Purkinje cell (primary cell): ENCODE measurements at places on chromosomes 6 and 20. TPM values are rescaled to one million over a fixed set of nuclear protein-coding genes. Genes with fewer than 3 reads are reported as not detected.

DSP gene
- polyA plus RNA-seq, result 0.28 TPM in 1 of 2 replicates, not detected in the other

GGT7 gene
- 0.41 and 0.82 TPM in 2 replicates for polyA plus RNA-seq

C2 gene
- 1.2 TPM in 1 of 2 replicates, not detected in the other for polyA plus RNA-seq

PRDM13 gene
- polyA plus RNA-seq, result not detected in 2 replicates

TAGAP gene
- polyA plus RNA-seq, result 0.39 TPM in 1 of 2 replicates, not detected in the other

DNAH8 gene
- not detected in 2 replicates for polyA plus RNA-seq

CCDC28A gene
- polyA plus RNA-seq, result 45.7 and 61.3 TPM in 2 replicates

MOXD1 gene
- polyA plus RNA-seq, result 2.4 TPM in 1 of 2 replicates, not detected in the other

IL17A gene
- polyA plus RNA-seq, result not detected in 2 replicates

EYA2 gene
- 2.0 TPM in 1 of 2 replicates, not detected in the other for polyA plus RNA-seq

UBE2C gene
- not detected in 2 replicates for polyA plus RNA-seq

FKBP5 gene
- polyA plus RNA-seq, result 0.43 TPM in 1 of 2 replicates, not detected in the other

LRRC73 gene
- polyA plus RNA-seq, result 6.4 and 8.7 TPM in 2 replicates

NRSN1 gene
- polyA plus RNA-seq, result 88.3 and 130 TPM in 2 replicates

OXT gene
- not detected in 2 replicates for polyA plus RNA-seq

IRF4 gene
- not detected in 2 replicates for polyA plus RNA-seq

MYL9 gene
- polyA plus RNA-seq, result not detected in 2 replicates

ZNF341 gene
- polyA plus RNA-seq, result 0.50 and 1.9 TPM in 2 replicates

TBC1D20 gene
- polyA plus RNA-seq, result 9.2 and 12.6 TPM in 2 replicates

IMPG1 gene
- polyA plus RNA-seq, result 0.34 and 6.7 TPM in 2 replicates

PLEKHG1 gene
- polyA plus RNA-seq, result 0.15 and 0.41 TPM in 2 replicates

CFB gene
- polyA plus RNA-seq, result 0.34 TPM in 1 of 2 replicates, not detected in the other

HLA-DOA gene
- polyA plus RNA-seq, result not detected in 2 replicates

LHFPL5 gene
- not detected in 2 replicates for polyA plus RNA-seq

TMEM244 gene
- polyA plus RNA-seq, result not detected in 2 replicates

NOX3 gene
- polyA plus RNA-seq, result 2.4 TPM in 1 of 2 replicates, not detected in the other

MYBL2 gene
- polyA plus RNA-seq, result not detected in 2 replicates
